Left ventricle myocardium superior (tissue), 1 donor: ENCODE measurements at places on chromosomes 2 and 18. TPM values are rescaled to one million over a fixed set of nuclear protein-coding genes. Genes with fewer than 3 reads are reported as not detected.

C2orf66 gene
- not detected for total RNA-seq

NEU4 gene
- total RNA-seq: 0.52 TPM

HOXD1 gene
- not detected for total RNA-seq

TCF23 gene
- 0.10 TPM for total RNA-seq

METTL8 gene
- total RNA-seq: 8.2 TPM

ACADL gene
- 0.59 TPM for total RNA-seq

PTPRN gene
- total RNA-seq: not detected

ANKRD36 gene
- 5.5 TPM for total RNA-seq

SULT1C2 gene
- total RNA-seq: 0.55 TPM

GRCh38 chr2:20235655-20236305 lies 10.8 kb upstream of the SDC1 start:
- DNase-seq: no peak

DNA sequence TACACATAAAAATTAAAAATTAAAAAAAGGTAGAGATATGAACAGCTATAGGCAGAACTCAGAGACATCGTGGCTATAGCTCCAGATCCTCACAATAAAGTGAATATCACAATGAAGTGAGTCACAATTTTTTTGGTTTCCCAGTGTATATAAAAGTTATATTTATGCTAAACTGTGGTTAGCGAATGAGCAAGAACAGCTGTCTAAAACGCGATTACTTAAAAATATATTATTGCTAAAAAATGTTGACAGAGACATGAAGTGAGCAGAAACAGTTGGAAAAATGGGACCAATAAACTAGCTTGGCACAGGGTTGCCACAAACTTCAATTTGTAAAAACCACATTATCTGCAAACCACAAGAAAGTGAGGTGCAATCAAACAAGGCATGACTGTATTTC lies 551.7 kb upstream of the NETO1 start:
- no peak for DNase-seq

DNA sequence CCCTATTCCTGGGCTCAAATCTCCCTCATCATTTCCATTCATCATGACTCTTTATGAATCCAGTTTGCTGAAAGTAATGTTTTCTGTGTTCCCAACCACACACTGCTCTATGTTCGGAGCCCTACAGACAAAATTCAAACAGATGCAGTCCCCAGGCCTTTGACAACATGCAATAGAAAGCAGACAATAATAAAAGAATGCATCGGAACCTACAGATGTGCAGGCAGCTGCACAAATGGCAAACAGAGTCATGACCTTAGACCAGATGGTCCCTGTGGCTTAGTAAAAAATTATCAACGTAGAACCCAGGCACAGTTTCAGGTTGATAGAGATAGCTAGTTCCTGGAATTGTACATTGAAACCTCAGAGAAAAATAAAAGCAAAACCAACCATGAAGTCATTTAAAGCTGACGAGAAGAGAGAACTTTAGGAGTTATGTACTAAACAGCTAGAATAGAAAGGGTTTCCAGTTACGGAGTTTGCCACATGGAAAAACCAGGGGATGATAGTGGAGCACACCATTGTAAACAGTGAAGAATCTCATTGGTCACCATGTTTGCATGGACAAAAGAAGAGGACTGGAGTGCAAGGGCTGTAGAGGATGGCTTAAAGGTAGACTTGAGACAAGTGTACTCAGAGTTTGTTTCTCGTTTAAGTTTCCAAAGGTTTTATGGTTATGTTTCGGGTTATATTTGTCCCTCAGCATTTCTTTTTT lies 23.2 kb upstream of the ACVR1 start:
- no peak for DNase-seq

DNA sequence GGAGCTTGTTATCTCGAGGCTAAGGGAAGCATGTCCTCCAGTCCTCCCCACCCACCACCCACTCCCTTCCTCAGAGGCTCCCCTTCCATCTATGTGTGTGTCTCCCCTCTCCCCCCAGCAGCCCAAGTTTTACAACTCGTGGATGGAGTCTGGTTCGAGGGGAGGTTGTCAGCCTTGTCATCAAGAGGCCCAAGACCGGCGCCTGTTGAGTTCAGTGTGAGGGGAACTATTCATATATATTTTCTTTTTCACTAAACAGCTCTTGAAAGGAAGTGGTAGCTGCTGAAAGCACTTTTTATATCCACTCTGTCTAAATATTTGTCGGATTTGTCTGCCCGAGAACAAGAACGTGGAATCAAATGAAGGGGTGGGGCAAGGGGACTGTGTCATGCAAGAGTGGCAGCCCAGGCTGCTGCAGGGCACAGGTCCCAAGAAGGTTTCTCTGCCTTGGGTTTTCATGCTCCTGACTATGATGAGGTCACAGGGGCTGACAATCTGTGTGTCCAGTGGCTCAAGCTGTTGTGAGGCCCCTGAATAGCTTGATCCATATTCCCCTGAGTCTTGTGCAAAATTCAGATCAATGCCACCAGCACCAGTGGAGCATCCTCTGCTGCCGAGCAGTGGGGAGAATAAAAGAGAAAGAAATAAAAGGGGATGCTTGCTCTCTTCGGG lies 35.0 kb downstream of the NRP2 start:
- no peak for DNase-seq

DNA sequence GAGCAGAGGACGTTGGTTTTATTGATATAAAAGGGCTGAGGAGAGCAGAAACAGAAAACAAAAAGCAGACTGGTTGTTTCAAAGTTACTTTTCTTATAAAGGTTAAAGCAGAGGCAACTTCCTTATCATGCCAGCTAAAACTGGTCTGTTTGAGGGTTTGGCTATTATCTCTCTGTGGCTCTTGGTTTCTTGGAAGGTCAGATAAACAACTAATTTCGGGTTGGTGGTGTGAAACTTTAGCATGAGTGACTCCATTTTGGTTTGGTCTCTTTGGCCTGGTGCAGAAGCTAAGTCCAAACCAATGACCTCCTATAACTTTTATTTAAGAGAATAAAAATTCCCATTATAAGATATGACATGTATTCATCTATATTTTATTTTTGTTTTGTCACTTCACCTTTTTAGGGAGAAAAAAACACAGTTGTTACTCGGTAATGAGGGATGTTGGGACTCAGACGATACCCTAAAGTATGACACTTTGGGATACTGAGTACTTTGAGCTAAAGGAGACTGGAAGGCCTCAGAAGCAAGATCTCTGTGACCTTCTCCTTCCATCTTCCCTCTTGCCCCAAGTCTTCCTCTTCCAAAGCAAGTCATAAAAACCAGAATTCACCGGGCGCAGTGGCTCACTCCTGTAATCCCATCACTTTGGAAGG lies 23.3 kb downstream of the TNFAIP6 start:
- no peak for DNase-seq

- DNase-seq: no peak
Observed at GRCh38 chr2:112705575-112705974, 15.2 kb upstream of the NT5DC4 start.

- no peak for DNase-seq
Observed at GRCh38 chr2:234401426-234401825, 95.5 kb downstream of the ARL4C start.

DNA sequence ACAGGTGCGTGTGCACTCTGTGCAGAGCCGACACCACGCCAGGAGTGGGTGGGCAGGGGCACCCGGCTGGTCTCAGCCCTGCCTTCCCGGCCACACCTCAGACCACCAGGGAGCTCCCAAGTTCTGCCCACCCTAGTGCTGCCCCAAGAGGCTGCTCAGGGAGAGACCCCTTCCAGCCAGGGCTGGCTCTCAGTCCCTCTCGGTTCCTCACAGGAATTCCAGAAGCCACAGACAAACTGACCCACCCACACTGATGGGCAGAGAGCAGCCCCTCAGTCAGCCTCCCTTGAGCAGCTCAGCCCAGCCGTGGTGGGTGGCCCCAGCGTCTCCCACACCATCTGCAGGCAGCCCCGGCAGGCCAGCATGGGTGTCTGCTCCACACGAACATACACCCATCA lies 33.8 kb downstream of the GPC1 start:
- DNase-seq: peak; percentile 24

DNA sequence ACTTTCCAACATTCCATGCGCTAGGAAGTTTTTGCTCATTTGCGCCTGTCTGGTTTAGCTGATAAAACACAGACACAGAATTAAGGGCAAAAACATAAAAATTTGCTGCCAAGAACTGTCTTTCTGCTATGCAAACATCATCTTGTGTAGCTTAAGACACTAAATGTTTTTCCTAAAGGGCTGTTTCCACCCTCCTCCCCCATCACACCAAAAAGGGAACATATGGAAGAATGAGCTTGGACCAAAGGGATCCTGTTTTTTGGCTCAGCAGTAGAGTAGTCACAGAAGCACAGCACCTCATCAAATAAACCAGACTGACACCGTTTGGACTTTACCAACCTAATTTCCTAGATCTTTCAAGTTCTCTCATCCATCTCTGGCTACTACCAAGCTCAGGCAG lies 210.1 kb downstream of the ZNF521 start:
- no peak for DNase-seq

GRCh38 chr2:151361674-151362370 lies 4.4 kb downstream of the TNFAIP6 start:
- no peak for DNase-seq

- no peak for DNase-seq
Observed at GRCh38 chr2:231711677-231712450, 3.5 kb downstream of the PTMA start.

DNA sequence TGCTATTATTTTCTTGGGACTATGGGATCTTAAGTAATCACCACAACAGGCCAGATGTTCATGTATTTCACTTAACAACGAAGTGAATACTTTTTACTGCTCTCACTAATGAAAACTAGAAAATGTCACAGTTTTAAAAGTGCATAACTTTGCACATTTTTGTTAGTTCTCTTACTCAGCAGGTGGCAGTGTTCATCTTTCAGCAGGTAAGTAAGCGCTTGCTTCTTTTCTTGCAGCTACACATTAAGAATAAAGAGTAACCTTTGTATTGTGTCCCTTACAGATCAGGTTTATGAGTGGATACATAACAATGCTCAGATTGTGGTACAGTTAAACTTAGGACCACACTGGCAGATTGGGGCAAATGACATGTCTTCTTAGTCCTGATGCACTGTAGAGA lies 61.0 kb downstream of the DAW1 start:
- DNase-seq: no peak
